ENCODE measurements at places on chromosomes 11 and 22. TPM values are rescaled to one million over a fixed set of nuclear protein-coding genes. Genes with fewer than 3 reads are reported as not detected.
A peak's percentile ranks its signal among the peaks of the same experiment; 100 is the strongest.

GRCh38 chr22:18031695-18032454 lies 7.5 kb upstream of the MICAL3 start:
- no peak overlapping the region for H3K27ac ChIP-seq
- DNase-seq = no peak
- peaks cover 8% of the 10 kb centered on the region for H3K4me1 ChIP-seq
- H3K27me3 ChIP-seq = peaks cover 10% of the 10 kb centered on the region

GUCY1A2 gene
- 31.1 TPM for total RNA-seq

DNA sequence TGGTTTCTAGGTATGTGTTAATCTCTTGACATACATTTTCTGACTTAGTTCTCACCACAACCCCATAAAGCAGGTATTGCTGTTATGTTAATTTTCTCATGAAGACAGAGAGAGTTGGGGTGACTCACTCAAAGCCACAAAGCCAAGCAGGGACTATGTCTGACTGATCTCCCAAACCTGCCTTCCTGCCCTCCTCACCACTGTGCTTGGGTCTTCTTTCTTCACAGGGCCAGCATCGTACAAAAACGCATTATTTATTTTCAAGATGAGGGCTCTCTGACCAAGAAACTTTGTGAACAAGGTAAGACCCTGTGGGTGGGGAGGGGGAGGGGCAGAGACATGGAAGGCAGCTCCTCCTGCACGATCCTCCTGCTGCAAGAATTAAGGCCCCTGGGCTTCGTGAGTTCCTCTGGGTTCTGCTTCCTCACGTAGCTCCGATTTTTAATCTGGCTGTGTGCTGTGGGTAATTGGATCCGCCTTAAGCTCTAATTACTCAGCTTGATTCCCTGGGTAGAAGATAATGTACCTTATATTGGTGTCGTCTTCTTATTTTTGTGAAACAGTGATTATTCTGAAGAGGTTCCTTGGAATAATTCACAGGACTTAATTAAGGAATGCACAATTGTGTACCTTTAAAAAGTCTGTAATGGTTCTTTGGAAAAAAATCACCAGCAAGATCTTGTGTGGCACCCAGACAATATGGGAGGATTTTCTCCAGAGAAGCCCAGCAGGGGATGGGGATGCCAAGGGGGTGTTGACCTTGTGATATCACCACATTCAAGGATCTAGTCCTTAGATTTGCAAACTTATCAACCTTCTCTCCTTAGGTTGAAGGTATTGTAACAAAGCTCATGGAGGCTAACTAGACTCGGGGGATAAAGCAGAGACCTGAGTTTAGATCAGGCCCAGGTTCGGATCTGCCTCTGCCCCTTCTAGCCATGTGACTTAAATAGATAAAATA lies 112.9 kb downstream of the SPON1 start:
- no peaks in the 10 kb centered on the region for H3K36me3 ChIP-seq
- no peaks in the 10 kb centered on the region for H3K27me3 ChIP-seq
- no peaks in the 10 kb centered on the region for H3K4me1 ChIP-seq
- H3K27ac ChIP-seq = no peak overlapping the region

DNA sequence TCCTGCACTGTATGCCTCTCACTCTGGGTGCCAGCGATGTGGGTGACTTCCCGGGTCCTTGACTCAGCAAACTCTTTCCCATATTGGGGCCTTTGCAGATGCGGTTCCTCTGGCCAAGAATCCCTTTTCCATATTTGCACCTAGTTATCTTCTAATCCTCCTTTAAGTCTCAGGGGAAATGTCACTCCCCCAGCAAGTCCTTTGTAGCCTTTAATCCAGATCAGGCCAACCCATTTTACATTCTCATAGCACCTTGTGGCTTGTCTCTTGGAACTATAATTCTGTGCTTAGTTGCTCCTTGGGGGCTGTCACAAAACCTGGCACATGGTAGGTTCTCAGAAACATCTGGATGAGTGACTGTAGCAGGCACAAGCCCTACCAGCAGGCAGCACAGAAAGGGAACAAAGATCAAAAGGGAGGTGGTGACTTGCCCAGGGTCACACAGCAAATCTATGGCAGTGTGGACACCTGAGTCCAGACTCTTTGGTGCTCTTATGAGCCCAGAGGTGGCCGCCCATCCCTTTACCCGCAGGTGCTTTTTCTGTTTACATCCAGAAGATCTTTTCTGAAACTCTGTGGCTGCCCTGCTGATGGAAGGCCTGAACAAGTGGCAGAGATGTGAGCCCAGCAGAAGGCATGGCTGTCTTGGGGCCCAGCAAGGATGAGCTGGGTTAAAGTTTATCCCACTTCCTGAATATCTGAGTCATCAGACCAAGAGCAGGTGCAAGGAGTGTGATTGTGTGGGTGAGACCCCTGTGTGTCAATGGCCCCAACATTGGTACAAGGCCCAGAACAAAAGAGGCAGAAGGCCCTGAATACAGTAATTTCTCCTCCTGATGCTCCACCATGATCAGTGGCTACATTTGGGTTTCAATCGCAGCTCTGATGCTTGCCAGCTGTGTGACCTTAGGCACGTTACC lies 78.6 kb upstream of the GRK3 start:
- H3K4me3 ChIP-seq = no peak overlapping the region
- DNase-seq = no peak
- no peaks in the 10 kb centered on the region for H3K4me1 ChIP-seq
- H3K27me3 ChIP-seq = no peaks in the 10 kb centered on the region
- no peaks in the 10 kb centered on the region for H3K36me3 ChIP-seq

DNA sequence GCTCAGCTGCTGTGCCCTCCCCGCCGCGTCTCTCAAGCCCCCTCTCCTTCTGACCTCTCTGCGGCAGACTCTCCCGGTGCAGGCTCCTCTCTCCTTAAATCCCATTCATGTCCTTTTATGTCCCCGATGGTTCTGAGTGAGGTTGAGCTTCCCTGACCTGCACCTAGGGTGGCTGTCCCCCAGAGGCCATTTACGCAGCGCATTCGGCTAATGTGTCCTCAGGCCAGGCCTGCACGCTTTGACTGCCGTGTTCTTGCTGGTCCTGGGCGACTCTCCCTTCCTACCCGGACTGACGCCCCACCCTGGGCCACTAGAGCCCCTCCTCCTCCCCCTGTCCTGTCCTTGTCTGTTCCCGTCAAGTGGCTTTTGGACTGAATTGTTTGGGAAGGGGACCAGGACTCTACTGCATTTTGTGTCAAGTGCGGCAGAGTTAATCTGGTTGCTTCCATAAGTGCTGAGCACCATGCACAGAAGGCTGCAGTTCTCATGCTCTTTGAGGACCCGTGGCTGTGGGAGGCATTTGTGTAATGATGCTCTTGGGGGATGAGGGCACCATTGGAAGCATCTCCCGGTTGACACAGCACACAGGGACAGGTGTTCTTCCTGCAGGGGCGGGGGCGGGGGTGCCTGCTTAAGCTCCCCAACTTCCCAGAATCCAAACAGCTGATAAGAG lies 37.1 kb downstream of the IGHMBP2 start:
- no peak overlapping the region for H3K27ac ChIP-seq
- no peak for DNase-seq

OR51B2 gene
- not detected for total RNA-seq

DNA sequence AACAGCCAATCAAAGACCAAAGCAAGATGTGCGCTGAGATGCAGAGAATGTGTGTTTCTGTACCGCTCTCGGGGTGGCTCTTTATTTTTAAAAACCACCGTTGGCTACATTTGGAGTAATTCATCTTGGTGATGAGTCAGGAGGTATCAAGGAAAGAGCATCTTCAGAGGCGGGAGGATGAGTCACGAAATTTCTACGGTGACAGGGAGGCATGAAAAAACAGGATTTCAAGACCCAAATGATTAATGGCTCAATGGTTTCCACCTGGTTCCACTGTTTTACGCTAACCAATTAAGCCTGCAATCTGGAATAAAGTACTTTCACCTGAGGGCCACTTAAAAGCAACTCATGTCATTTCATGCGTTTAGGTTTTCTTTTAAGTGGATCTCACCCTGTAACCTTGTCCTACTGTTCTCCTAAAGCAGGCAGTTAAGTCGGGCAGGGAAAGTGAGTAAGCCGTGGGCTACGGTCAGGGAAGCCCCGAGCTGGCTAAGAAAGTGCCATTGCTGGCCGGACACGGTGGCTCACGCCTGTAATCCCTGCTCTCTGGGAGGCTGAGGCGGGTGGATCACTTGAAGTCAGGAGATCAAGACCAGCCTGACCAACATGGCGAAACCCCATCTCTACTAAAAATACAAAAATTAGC lies 74.6 kb downstream of the CELSR1 start:
- H3K4me1 ChIP-seq = peaks cover 14% of the 10 kb centered on the region
- no peak overlapping the region for H3K4me3 ChIP-seq
- no peak overlapping the region for H3K27ac ChIP-seq
- H3K27me3 ChIP-seq = no peaks in the 10 kb centered on the region
- DNase-seq = no peak

NRGN gene
- total RNA-seq = 79.9 TPM

DNA sequence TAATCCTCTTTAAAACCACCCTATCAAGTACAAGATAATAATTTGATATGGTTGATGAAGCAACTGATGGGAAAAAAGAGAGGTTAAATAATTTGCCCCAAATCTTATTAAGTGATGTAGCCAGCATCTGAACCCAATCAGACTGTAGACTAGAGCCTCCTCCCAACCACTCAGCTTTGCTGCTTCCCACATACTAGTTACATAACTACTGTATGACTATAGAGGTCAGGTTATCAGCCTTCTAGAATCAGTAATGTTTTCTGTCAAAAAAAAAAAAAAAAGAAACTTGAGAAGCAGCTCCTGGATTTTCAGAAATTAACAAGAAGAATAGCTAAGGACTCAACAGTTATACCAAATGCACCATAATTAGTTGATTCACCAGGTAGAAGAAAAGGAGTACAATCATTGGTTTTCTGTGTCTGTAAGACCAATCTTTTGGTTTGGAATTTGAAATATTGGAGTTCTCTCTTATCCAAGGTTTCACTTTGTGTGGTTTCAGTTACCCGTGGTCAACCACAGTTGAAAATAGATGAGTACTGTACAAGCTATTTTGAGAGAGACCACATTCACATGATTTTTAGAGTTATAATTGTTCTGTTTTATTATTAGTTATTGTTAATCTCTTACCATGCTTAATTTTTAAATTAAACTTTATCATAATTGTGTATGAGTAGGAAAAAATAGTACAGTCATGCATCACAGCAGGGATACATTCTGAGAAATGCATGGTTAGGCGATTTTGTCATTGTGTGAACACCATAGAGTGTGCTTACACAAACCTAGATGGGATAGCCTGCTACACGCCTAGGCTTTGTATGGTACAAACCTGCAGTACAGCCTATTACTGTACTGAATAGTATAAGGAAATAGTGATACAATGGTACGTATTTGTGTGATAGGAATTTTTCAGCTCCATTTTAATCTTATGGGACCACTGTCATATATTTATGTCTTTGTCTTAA lies 72.2 kb downstream of the PDHX start:
- no peak overlapping the region for H3K27ac ChIP-seq
- H3K36me3 ChIP-seq = peaks cover 55% of the 10 kb centered on the region
- DNase-seq = no peak
- no peak overlapping the region for H3K4me3 ChIP-seq

GRCh38 chr11:1112351-1113191 lies 37.9 kb downstream of the MUC2 start:
- no peaks in the 10 kb centered on the region for H3K4me1 ChIP-seq
- DNase-seq = peak; percentile 37
- H3K27me3 ChIP-seq = peaks cover 15% of the 10 kb centered on the region
- no peak overlapping the region for H3K4me3 ChIP-seq
- H3K27ac ChIP-seq = no peak overlapping the region
- H3K36me3 ChIP-seq = no peaks in the 10 kb centered on the region

DNA sequence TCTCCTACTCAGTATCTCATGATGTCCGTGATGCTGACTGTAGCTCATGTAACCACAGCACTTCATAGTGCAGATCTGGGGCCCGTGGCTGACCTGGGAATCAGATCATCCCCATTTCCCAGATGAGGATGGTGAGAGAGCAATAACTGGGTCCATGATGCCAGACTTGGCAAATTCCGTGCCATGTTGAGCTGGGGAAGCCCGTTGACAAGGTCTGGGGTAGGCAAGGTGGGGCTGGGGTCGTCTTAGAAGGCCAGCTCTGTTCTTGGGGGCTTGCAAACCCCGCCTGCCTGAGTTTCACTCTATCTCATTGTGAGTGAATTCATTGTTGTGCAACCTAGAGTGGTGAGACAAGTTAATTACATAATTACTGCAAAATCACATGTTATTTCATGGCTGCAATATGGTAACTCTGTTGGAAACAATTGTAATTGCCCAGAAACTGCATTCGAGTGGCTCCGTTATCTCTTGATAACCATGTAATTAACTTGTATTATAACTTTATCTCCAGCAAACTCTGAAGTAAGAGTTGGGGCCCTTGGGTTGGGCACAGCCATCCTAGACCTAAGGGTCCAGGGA lies 41.7 kb downstream of the LMO1 start:
- no peaks in the 10 kb centered on the region for H3K27me3 ChIP-seq
- no peaks in the 10 kb centered on the region for H3K36me3 ChIP-seq
- no peak overlapping the region for H3K4me3 ChIP-seq
- peak; percentile 53 for DNase-seq
- no peaks in the 10 kb centered on the region for H3K4me1 ChIP-seq

DNA sequence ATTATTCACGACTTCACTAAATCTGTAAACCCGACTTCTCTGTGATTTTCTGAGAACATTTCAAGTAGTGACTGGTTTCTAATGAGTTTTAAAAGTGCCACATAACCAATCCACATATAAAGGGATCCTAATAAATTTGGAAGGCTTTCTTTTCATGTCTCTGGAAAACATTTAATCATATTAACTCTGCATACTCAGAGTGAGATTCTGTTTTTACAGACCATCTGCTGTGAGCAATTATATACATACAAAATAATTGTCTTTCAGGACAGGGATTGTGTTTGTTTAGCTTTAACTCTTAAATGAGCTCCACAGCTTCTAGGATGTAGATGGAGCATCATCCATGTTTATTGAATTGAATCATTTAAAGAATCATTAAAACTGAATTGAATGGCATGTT lies 65.1 kb downstream of the PRMT3 start:
- H3K36me3 ChIP-seq = no peaks in the 10 kb centered on the region
- no peaks in the 10 kb centered on the region for H3K27me3 ChIP-seq
- no peaks in the 10 kb centered on the region for H3K4me1 ChIP-seq
- DNase-seq = no peak
- no peak overlapping the region for H3K27ac ChIP-seq

RCOR2 gene
- total RNA-seq = 0.69 TPM

Measured in upper lobe of right lung (tissue), 1 donor.